ENCODE measurements at places on chromosomes 16 and 17. TPM values are rescaled to one million over a fixed set of nuclear protein-coding genes. Genes with fewer than 3 reads are reported as not detected.

GRCh38 chr16:84274515-84274914 lies 20.2 kb upstream of the WFDC1 start:
- no peak for DNase-seq

DNA sequence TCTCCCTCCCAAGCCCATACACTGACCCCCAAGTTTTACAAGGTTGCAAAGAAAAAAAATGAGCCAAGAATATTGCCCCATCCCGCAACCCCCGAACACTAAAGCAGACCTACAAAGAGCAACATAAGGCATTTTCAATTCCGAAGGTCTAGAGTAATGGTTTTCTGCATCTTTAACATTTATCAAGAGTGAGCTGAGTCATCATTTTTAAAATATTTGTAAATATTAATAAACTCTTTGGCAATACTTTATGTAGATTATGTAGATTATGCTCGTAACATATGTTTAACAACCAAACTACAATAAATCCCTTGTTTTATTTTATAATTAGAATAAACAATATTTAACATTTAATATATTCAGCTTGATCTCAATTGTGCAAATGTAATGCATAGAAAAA lies 1.4 kb downstream of the ZNF624 start:
- DNase-seq = no peak

- no peak for DNase-seq
Observed at GRCh38 chr17:44255915-44256314, 12.0 kb downstream of the SLC4A1 start.

DNA sequence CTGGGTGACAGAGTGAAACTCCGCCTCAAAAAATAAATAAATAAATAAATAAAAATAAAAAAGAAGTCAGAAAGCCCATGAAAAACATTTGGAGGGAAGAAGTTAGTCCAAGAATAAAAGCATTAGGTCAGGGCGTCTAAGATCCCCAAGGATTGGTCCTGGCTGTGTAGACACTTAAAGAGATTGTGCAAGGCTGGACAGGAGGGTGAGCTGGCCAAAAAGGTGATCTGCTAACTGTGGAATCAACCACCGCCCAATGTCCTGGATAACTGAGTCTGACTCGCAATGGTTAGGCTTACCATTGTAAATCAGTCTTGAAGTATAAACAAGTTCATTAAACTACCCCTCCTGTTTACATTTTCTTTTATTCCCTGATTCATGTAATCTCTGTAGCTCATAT lies 8.8 kb upstream of the ABCA8 start:
- no peak for DNase-seq

The CLEC3A gene
- polyA plus RNA-seq = not detected

- no peak for DNase-seq
Observed at GRCh38 chr17:82826956-82827355, 12.9 kb downstream of the ZNF750 start.

The SLC47A2 gene
- 0.08 TPM for polyA plus RNA-seq

GRCh38 chr16:4419402-4419959 lies 3.1 kb upstream of the CORO7 start:
- DNase-seq = no peak

GRCh38 chr16:30896261-30896888 lies at the start of gene CTF1:
Gene CTF1 (plus strand): TSS chr16:30896614. CDS start chr16:30896644, 30 bp downstream.
- peak; percentile 50 for DNase-seq

GRCh38 chr17:63571632-63572310 lies 21.5 kb downstream of the DCAF7 start:
- no peak for DNase-seq

DNA sequence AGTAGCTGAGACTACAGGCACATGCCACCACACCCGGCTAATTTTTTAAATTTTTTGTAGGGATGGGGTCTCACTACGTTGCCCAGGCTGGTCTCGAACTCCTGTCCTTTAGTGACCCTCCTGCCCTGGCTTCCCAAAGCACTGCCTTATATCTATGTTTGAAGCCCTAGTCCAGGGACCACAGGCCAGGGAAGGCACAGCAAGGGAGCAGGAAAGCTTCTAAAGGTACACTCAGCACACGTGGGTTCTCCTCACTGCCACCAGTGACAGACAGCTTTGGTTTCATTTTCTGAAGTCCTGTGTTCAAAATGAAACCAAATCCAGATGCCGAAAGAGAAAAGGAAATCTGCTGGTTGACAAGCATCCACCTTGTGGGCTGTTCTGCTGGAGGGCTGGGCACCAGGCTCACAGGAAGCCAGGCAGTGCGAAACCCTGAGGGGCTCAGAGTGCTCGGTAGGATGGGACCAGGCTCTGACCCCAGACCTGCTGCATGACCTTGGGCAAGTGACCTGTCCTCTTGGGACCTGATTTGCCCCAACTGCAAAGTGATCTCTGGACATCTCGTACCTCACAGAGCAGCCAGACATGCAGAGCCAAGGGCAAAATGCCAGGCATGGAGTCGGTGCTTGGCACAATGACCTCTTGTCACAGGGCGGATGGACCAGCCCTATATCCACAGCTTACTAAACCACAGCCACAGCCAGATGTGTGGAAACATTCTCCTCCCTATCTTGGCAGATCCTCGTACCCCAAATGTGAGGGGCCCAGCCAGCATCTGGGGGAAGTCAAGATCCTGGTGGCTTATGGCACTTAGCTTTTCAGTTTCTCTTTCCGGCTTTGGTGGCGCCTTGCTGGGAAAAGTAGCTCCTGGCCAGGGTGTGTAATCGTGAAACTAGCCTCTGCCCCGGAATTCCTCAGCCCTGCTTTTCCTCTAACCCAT lies 2.8 kb upstream of the SOCS1 start:
- no peak for DNase-seq

DNA sequence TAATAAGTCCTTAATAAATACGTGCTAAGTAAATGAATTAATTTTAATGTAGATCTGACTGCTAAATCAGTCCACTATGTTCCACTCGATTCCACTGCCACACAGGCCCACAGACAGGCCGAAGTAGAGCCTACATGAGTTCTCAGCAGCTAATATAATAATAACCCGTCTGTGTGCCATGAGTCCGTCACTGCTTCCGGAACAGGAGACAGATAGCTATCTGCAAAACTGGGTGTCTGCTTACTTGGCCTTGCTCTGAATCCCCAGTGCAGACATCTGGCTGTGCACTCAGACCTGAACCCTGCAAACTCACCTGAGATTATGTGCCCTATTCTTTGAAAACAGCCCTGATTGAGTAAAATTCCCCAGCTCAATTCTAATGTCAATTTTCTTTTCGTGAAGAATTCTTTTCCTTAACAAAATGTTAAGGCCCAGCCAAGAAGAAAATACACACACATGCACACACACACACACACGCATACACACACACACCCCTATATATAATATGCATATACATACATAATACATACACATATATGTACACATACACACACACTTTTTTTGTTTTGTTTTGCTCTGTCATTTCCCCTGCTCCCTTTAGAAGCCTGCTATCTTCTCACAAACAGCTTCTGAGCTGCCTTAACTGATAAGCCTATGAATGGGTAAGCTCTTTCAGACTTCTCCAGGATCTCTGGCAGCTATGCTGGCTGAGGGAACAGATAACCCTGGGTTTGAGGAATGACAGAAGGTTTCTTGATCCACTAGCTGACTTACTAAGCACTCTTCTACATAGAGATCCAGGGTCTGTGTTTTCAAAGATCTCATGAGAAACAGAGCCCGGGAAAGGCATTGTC lies 39.8 kb upstream of the TOM1L1 start:
- no peak for DNase-seq

The RPL19 gene
- polyA plus RNA-seq = 475 TPM

The ARL2BP gene
- 13.4 TPM for polyA plus RNA-seq

DNA sequence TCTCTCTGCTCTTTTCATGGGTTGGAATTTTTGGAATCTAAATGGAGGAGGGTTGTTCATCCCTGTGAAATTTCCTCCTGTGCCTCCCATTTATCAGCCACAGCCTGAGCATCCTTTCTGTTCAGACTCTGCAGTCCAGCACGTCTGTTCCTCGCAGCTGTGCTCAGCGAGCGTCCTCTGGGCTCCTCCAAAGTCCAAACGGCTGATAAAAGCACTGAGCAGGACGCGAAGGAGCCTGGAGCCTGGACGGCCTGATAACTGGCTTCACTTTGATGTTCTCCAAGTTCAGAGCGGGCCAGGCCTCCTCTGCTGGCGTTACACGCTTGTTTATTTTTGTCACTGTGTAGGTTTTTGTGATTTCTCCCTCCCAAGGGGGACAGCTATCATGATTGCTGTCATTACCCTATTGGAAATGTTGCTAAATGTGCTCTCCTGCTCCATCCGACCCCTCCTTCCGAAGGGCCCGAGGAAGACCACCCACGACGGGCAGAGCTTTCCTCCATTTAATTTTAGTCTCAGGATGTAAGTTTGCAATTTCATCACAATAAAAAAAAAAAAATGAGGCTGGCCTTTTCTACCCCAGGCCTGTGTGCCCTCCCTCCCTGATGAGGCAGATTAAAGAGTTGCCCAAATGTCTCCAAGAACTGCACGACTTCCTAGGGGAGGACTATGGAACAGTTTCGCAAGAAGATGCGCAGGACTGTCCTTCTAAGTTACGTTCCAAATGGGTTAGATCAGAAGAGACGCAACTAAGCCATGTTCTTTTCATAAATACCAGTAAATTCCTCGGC lies 290.5 kb upstream of the FOXF1 start:
- DNase-seq = no peak

- DNase-seq = no peak
Observed at GRCh38 chr16:2973093-2973492, 3.9 kb downstream of the PAQR4 start.

GRCh38 chr17:17535957-17536356 lies 39.8 kb upstream of the RASD1 start:
- DNase-seq = no peak

- no peak for DNase-seq
Observed at GRCh38 chr16:4411684-4412083, 4.7 kb downstream of the CORO7 start.

The WSCD1 gene
- 0.95 TPM for polyA plus RNA-seq

DNA sequence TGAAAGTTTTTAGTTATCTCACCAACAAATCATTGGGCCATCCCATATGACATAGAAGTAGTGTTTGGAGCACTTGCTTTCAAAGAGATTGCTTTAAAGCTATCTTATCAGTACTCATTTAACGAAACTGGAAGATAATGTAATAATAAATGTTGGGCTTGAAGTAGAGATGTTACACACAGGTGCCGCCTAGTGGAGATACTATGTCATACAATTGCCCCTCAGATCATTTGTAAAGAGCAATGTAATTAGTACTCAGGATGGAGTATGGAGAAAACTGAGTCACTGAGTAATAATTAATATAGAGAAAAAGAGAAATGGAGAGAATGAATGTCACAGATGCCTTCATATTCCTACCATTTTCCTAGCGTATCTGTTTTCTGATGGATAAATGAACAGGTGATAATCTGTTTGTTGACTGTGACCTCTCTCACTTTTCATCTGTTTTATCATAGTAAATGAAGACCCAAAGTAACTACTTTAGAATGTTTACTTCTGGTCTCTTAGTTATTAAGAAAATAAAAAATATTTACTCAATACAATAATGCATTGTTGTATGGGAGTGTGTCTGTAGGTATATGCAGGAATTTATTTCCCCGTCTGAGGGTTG lies 80.4 kb downstream of the EFCAB5 start:
- DNase-seq = no peak

The KRTAP16-1 gene
- polyA plus RNA-seq = not detected

- DNase-seq = no peak
Observed at GRCh38 chr16:87851601-87852000, 17.7 kb downstream of the SLC7A5 start.

DNA sequence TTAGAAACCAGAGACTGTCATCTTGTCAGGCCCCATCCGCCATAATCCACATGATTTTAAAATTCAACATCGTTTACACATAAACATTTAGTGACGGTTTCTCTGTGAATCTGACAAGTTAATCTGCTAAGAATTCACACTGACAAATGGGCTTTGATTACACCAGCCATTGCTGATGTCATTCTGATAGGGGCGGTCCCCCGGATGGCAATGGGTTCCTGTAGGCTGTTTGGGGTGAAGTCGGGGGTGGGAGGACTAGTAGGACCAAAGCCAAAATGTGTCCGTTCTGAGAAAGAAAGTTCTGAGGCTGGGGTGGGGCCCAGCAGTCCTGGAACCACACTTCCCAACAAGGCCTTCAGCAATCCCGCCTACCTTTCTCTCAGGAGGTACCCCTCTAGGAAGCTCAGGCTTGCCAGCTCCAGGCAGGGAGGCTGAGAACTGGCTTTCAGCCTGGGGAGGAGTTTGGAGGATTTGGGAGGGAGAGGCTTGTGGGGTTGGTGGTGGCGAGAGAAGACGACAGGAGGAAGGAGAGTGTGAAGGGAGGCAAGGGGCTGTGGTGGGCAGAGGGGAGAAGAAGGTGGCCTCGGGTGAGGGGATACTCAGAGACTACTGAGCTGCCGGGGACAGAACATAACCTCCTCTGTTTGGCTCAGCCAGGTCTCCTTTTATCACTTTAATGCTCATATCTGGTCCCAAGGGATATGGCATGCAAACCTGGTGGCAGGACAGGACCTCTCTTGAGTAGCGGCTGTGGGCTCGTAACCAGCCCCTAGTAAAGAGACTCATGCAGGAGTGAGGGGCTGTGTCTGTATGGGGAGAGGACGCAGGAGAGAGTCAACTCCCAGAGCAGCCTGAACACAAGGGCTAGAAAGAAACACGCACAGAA lies 8.6 kb downstream of the HIC1 start:
- DNase-seq = no peak

The ATP2C2 gene
- polyA plus RNA-seq = 0.05 TPM

DNA sequence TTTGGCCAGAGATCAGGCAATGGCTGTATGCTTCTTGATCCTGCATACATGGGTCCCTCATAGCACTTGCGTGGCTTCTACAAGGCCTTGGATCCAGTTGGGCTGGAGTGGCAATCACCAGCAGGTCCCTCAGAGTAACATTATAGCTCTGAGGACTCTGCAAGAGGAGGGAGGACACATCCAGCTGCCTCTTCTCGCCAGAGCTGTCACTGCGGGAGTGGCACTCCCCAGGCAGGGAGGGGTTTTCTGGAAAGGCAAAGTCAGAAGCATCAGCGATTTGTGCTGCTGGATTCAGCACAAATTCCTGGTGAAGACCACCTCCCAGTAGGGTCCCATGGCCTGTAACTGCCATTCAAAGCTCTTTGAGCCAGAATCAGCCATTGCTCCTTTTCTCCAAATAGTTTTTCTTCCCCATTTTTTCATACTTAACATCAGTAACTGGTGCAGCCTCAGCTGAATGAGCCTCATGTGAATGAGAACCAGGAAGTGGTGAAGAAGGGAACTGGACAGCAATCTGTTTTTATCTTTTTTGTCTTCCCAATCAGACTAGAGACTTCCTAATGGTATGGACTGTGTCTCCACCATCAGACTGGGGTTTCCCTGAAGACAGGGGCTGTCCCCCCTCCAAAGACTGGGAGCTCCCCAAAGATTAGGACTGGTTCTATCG lies 40.6 kb upstream of the HOXB13 start:
- no peak for DNase-seq

The KRT32 gene
- polyA plus RNA-seq = not detected
